ENCODE measurements at places on chromosomes 4 and X.

GRCh38 chr4:166875821-166876220 lies 358.5 kb downstream of the SPOCK3 start:
- no peak for DNase-seq

- no peak for DNase-seq
Measured at GRCh38 chrX:3345281-3346191, 916 bp downstream of the MXRA5 start.

- DNase-seq, result no peak
Measured at GRCh38 chr4:53586121-53586816, 5.0 kb downstream of the LNX1 start.

GRCh38 chrX:58051346-58051745 lies 141.1 kb upstream of the ZXDA start:
- no peak for DNase-seq

GRCh38 chrX:79081895-79082512 lies 62.5 kb upstream of the GPR174 start:
- DNase-seq, result no peak

- no peak for DNase-seq
Measured at GRCh38 chr4:38764277-38764676, 18.5 kb downstream of the TLR10 start.

- no peak for DNase-seq
Measured at GRCh38 chrX:153412746-153413720, 1.8 kb downstream of the ZFP92 start.
